A549 treated with CORT108297 at 1 μM for 4 hours (cell line): ENCODE measurements at places on chromosomes 16 and 17. TPM values are rescaled to one million over a fixed set of nuclear protein-coding genes. Genes with fewer than 3 reads are reported as not detected.

SLC13A2 gene
- total RNA-seq, result 0.06 to 0.15 TPM (median 0.12 TPM) in 5 replicates

ABCC6 gene
- total RNA-seq, result 0.97 to 1.4 TPM (median 1.1 TPM) in 5 replicates

SSTR5 gene
- total RNA-seq, result 0.25 to 0.37 TPM (median 0.33 TPM) in 5 replicates

PRDM7 gene
- total RNA-seq, result 0.04 TPM in 1 of 5 replicates, not detected in the others

DNAAF8 gene
- 1.0 to 1.8 TPM (median 1.2 TPM) in 5 replicates for total RNA-seq

OR1A1 gene
- total RNA-seq, result not detected in 5 replicates

BANP gene
- total RNA-seq, result 17.3 to 20.5 TPM (median 19.2 TPM) in 5 replicates

CSH2 gene
- total RNA-seq, result not detected in 5 replicates

TMEM132E gene
- 0.02 TPM in 2 of 5 replicates, not detected in the others for total RNA-seq

SHCBP1 gene
- 31.7 to 41.5 TPM (median 36.0 TPM) in 5 replicates for total RNA-seq

LRRC75A gene
- 0.92 to 1.3 TPM (median 1.0 TPM) in 5 replicates for total RNA-seq

ABCC11 gene
- total RNA-seq, result 0.06 to 0.24 TPM (median 0.20 TPM) in 4 of 5 replicates, not detected in the other

PRKCB gene
- 0.15 to 0.32 TPM (median 0.22 TPM) in 5 replicates for total RNA-seq

TEX14 gene
- 0.07 to 0.16 TPM (median 0.15 TPM) in 5 replicates for total RNA-seq

MT4 gene
- not detected in 5 replicates for total RNA-seq

MPP2 gene
- total RNA-seq, result 1.6 to 2.4 TPM (median 1.9 TPM) in 5 replicates

FOXC2 gene
- 2.2 to 2.9 TPM (median 2.9 TPM) in 5 replicates for total RNA-seq

CEMP1 gene
- total RNA-seq, result 0.07 to 0.13 TPM (median 0.08 TPM) in 3 of 5 replicates, not detected in the others

GUCY2D gene
- 0.07 to 0.40 TPM (median 0.11 TPM) in 4 of 5 replicates, not detected in the other for total RNA-seq

SPNS3 gene
- 0.06 to 0.23 TPM (median 0.07 TPM) in 3 of 5 replicates, not detected in the others for total RNA-seq

CMTM2 gene
- not detected in 5 replicates for total RNA-seq

MFAP4 gene
- total RNA-seq, result 0.05 to 0.06 TPM in 2 of 5 replicates, not detected in the others

HS3ST3B1 gene
- total RNA-seq, result 0.37 to 0.49 TPM (median 0.42 TPM) in 5 replicates

SARM1 gene
- total RNA-seq, result 4.4 to 7.4 TPM (median 6.2 TPM) in 5 replicates

CCT6B gene
- total RNA-seq, result 0.77 to 1.5 TPM (median 1.3 TPM) in 5 replicates

CCDC200 gene
- not detected in 5 replicates for total RNA-seq

SLC43A2 gene
- 3.9 to 7.9 TPM (median 7.2 TPM) in 5 replicates for total RNA-seq

NAGS gene
- 0.84 to 1.2 TPM (median 1.1 TPM) in 5 replicates for total RNA-seq

MFSD6L gene
- not detected in 5 replicates for total RNA-seq

ACSM2B gene
- not detected in 5 replicates for total RNA-seq

EMP2 gene
- 16.6 to 25.9 TPM (median 25.0 TPM) in 5 replicates for total RNA-seq

LRRC37A gene
- 0.51 to 0.95 TPM (median 0.85 TPM) in 5 replicates for total RNA-seq
